ENCODE measurements at places on chromosomes 6 and 20. TPM values are rescaled to one million over a fixed set of nuclear protein-coding genes. Genes with fewer than 3 reads are reported as not detected.

The FUT9 gene
- total RNA-seq, result not detected

The TUBB1 gene
- not detected for total RNA-seq

The FRMD1 gene
- not detected for total RNA-seq

The NEU1 gene
- total RNA-seq, result 30.8 TPM

The C20orf144 gene
- total RNA-seq, result 0.07 TPM

All from foreskin keratinocyte (primary cell).